ENCODE measurements at places on chromosomes 3 and 15.

DNA sequence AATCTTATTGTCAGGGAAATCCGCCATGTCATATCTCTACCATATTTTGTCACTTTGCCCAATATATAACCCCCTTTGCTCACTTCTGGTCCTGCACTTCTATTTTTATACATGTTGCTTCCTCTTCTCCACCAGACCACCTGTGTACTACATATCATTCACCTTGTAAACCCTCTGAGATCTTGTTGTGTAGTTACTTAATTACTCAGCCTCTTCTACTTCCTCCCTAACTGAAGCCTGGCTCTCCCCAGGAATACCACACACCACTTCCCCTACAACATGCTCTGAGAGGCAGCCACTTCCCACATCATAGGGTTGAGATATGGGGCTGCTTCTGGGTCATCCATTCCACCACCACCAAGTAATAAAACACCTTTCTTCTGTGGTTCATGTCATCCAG is 10.0 kb downstream of the HEXA start:
- H3K27me3 ChIP-seq = no peaks in the 10 kb centered on the region
- DNase-seq = no peak
- H3K4me3 ChIP-seq = no peak overlapping the region
- no peak overlapping the region for H3K27ac ChIP-seq

- peaks cover 85% of the 10 kb centered on the region for H3K36me3 ChIP-seq
- peaks cover 4% of the 10 kb centered on the region for H3K27me3 ChIP-seq
- no peak for DNase-seq
- peaks cover 61% of the 10 kb centered on the region for H3K4me1 ChIP-seq
- peak overlapping the region; percentile 22 for H3K27ac ChIP-seq
Observed at GRCh38 chr3:70979983-70980645, 603.4 kb downstream of the FOXP1 start.

DNA sequence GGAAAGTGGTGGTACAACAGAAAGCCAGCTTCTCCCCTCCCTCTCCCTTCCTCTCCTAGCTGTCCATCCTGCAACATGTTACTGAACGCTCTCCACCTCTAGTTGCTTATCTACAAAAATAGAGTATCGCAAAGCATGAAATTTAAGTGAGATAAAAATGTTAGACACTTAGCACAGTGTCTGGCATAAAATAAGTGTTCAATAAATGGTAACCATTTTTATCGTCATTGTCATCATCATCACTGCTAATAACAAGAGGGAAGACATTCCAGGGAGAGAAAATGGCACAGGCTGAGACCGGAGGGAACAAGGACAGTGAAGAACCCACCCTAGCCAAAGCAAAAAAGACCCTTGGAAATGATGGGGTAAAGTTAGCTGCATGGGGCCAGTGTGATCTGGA is 38.7 kb upstream of the SKOR1 start:
- DNase-seq = no peak
- H3K27me3 ChIP-seq = peaks cover 17% of the 10 kb centered on the region
- no peak overlapping the region for H3K4me3 ChIP-seq
- H3K27ac ChIP-seq = no peak overlapping the region

- H3K36me3 ChIP-seq = peaks cover 36% of the 10 kb centered on the region
- H3K4me1 ChIP-seq = peaks cover 24% of the 10 kb centered on the region
- H3K4me3 ChIP-seq = peak overlapping the region; percentile 98
- peak overlapping the region; percentile 99 for H3K27ac ChIP-seq
- DNase-seq = no peak
- peaks cover under 1% of the 10 kb centered on the region for H3K27me3 ChIP-seq
Observed at GRCh38 chr15:59687836-59688235, 1.3 kb downstream of the BNIP2 start.

- H3K4me3 ChIP-seq = no peak overlapping the region
- H3K27ac ChIP-seq = no peak overlapping the region
- H3K4me1 ChIP-seq = peaks cover 15% of the 10 kb centered on the region
- no peaks in the 10 kb centered on the region for H3K36me3 ChIP-seq
- no peak for DNase-seq
Observed at GRCh38 chr3:137332297-137332696, 374.5 kb downstream of the IL20RB start.

DNA sequence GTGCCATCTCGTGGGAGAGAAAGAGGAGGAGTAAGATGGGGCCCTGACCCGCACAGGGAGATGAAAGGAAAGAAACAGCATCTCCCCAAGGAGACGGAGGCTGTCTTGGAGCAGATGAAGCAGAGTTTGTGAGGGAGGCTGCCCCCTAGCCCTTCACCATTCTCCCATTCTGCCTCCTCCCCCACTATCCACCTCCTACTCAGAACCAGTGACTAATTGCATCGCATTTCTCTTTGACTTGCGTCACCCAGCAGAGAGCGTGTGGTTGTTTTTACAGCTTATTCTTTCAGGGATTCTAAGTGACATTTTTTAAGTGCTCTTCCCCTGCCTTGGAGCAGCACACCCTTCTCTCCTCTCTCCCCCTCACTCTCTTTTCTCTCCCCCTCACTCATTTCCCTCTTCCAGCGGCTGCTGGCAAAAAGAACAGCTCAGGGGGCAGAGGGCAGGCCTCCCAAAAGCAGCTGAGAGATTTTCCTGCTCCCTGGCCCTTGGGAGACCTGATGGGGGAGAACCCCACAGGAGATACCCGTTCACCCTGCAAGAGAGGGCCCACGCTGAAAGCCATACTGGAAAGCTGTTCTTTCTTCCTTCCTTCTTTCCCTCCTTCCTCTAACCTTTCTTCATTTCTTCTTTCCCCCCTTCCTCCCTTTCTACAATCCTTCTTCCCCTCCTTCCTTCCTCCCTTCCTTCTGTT is 91.8 kb downstream of the MRPL46 start:
- peaks cover 12% of the 10 kb centered on the region for H3K27me3 ChIP-seq
- peaks cover 25% of the 10 kb centered on the region for H3K4me1 ChIP-seq
- no peaks in the 10 kb centered on the region for H3K36me3 ChIP-seq
- H3K27ac ChIP-seq = peak overlapping the region; percentile 91
- H3K4me3 ChIP-seq = peak overlapping the region; percentile 50
- no peak for DNase-seq

GRCh38 chr3:135169651-135170050 is 374.6 kb downstream of the EPHB1 start:
- no peaks in the 10 kb centered on the region for H3K36me3 ChIP-seq

DNA sequence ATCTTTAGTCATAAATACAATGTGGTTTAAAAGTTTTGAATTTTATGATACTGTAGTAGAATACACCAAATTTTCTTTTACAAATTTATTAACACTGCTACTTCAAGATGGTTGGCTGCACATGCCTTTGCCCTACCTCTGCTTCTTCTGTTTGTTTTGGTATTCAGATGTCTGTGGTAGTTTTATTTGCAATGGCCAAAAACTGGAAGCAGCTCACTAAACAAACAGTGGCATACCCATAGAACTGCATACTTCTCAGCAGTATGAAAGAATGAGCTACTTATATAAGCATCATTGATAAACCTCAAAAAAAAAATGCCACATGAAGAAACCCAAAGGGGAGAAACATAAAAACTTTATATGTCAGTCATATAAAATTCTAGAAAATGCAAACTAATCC is 19.5 kb downstream of the ARIH2 start:
- H3K36me3 ChIP-seq = peaks cover 59% of the 10 kb centered on the region
- no peaks in the 10 kb centered on the region for H3K4me1 ChIP-seq
- DNase-seq = no peak

GRCh38 chr3:10416730-10417300 is 88.6 kb downstream of the ATP2B2 start:
- no peak for DNase-seq
- no peak overlapping the region for H3K27ac ChIP-seq
- no peaks in the 10 kb centered on the region for H3K36me3 ChIP-seq
- H3K4me1 ChIP-seq = no peaks in the 10 kb centered on the region

- DNase-seq = no peak
- no peaks in the 10 kb centered on the region for H3K4me1 ChIP-seq
- H3K27me3 ChIP-seq = no peaks in the 10 kb centered on the region
- peaks cover 79% of the 10 kb centered on the region for H3K36me3 ChIP-seq
- no peak overlapping the region for H3K4me3 ChIP-seq
Observed at GRCh38 chr15:41473418-41473817, 20.3 kb upstream of the ITPKA start.

- no peak overlapping the region for H3K27ac ChIP-seq
- no peaks in the 10 kb centered on the region for H3K36me3 ChIP-seq
- no peak for DNase-seq
- H3K4me1 ChIP-seq = peaks cover 5% of the 10 kb centered on the region
Observed at GRCh38 chr3:39937315-39937714, 127.9 kb downstream of the MYRIP start.

GRCh38 chr3:112629425-112629824 is 11.5 kb downstream of the CCDC80 start:
- peaks cover 73% of the 10 kb centered on the region for H3K4me1 ChIP-seq
- H3K4me3 ChIP-seq = no peak overlapping the region
- DNase-seq = no peak
- peaks cover 3% of the 10 kb centered on the region for H3K27me3 ChIP-seq
- H3K36me3 ChIP-seq = peaks cover 27% of the 10 kb centered on the region
- H3K27ac ChIP-seq = peak overlapping the region; percentile 43

- H3K4me3 ChIP-seq = no peak overlapping the region
- no peak overlapping the region for H3K27ac ChIP-seq
- no peak for DNase-seq
- H3K4me1 ChIP-seq = peaks cover 11% of the 10 kb centered on the region
- H3K36me3 ChIP-seq = no peaks in the 10 kb centered on the region
- peaks cover 13% of the 10 kb centered on the region for H3K27me3 ChIP-seq
Observed at GRCh38 chr3:69490235-69490634, 104.3 kb upstream of the FRMD4B start.

- H3K4me1 ChIP-seq = peaks cover 9% of the 10 kb centered on the region
- no peak for DNase-seq
- H3K4me3 ChIP-seq = no peak overlapping the region
- H3K27me3 ChIP-seq = no peaks in the 10 kb centered on the region
Observed at GRCh38 chr15:80588801-80589200, 106.3 kb upstream of the ABHD17C start.

DNA sequence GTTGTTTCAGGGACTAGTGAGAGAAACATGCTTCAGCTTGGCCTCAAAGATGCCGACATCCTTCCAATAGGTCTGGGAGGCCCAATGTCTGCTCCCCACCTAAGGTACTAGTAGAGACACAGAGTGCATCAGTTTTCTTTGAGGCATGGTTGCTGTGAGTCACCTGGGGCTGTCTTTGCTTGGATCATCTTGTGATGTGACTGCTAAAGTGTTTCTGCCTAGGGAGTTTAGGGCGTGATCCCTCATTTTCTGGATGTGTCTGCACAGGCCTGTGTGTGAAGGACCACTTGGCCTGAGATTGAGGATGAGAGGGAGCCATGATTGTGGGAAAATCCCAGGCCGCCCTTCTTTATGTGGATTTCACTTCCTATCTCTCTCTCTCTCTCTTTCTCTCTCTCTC is 4.8 kb downstream of the GASK1A start:
- H3K27me3 ChIP-seq = peaks cover 54% of the 10 kb centered on the region
- H3K4me1 ChIP-seq = peaks cover 17% of the 10 kb centered on the region
- no peak for DNase-seq

DNA sequence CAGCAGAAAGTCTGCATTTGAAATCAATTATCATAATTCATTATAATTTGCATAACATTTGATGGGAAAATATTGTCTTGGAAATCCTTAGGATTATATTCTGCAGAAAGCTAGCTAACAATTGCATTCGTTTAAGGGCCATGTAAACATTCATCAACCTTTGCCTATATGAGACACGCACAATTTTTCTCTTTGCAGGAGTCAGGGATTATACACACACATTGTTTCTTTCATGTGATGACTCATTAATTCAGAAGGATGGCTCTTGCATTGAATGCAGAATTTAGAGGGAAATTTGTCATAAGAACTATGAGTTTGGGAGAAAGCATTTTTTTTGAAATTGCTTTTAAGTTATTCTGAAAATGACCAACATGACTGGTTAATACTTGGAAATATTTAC is 844.7 kb downstream of the DIPK2A start:
- DNase-seq = no peak
- H3K4me1 ChIP-seq = peaks cover 9% of the 10 kb centered on the region
- H3K27ac ChIP-seq = no peak overlapping the region

- H3K4me3 ChIP-seq = peak overlapping the region; percentile 74
- no peaks in the 10 kb centered on the region for H3K27me3 ChIP-seq
- H3K36me3 ChIP-seq = peaks cover 22% of the 10 kb centered on the region
- peak overlapping the region; percentile 96 for H3K27ac ChIP-seq
- H3K4me1 ChIP-seq = peaks cover 73% of the 10 kb centered on the region
Observed at GRCh38 chr3:11509173-11510000, 134.3 kb downstream of the VGLL4 start.

GRCh38 chr3:153349108-153349499 is 187.1 kb downstream of the RAP2B start:
- DNase-seq = no peak
- H3K27ac ChIP-seq = no peak overlapping the region
- H3K4me1 ChIP-seq = no peaks in the 10 kb centered on the region
- H3K27me3 ChIP-seq = no peaks in the 10 kb centered on the region
- no peak overlapping the region for H3K4me3 ChIP-seq
- no peaks in the 10 kb centered on the region for H3K36me3 ChIP-seq

- DNase-seq = peak; percentile 37
- H3K4me1 ChIP-seq = peaks cover 51% of the 10 kb centered on the region
- H3K27ac ChIP-seq = peak overlapping the region; percentile 81
- no peak overlapping the region for H3K4me3 ChIP-seq
Observed at GRCh38 chr3:111971533-111972130, 7.2 kb upstream of the ABHD10 start.

- H3K27me3 ChIP-seq = peaks cover 7% of the 10 kb centered on the region
- H3K4me1 ChIP-seq = peaks cover 32% of the 10 kb centered on the region
- H3K36me3 ChIP-seq = no peaks in the 10 kb centered on the region
- no peak for DNase-seq
Observed at GRCh38 chr15:77098572-77098971, 27.7 kb upstream of the TSPAN3 start.

DNA sequence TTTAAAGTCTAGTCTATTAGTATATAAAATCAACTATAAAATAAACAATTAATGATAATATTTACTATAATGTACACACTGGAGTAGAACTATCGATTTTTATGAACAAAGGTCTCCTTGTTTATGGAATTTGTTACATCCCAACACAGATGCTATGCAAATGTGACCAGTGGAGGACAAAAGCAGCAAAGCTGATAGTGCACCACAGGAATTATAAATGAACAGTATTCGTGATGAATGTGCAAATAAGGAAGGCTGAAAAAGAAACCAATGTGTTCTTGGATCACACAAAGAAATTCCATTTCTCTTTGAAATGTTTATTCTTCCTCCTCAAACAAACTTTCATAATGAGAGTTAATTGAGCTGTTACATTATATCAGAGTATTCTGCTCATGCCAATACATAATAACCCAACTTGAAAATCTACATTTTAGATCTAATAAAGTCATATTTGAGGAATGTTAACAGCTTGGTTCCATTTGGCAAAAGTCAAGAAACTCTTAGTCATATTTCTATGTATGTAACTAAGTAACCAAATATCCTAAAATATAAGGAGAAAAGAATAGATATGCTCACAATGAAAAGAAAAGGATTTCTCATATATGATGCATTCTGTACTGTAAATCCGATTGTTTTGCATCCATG is 79.3 kb downstream of the NEK10 start:
- H3K4me3 ChIP-seq = no peak overlapping the region
- H3K27me3 ChIP-seq = peaks cover 3% of the 10 kb centered on the region
- H3K36me3 ChIP-seq = no peaks in the 10 kb centered on the region
- H3K4me1 ChIP-seq = peaks cover 5% of the 10 kb centered on the region

DNA sequence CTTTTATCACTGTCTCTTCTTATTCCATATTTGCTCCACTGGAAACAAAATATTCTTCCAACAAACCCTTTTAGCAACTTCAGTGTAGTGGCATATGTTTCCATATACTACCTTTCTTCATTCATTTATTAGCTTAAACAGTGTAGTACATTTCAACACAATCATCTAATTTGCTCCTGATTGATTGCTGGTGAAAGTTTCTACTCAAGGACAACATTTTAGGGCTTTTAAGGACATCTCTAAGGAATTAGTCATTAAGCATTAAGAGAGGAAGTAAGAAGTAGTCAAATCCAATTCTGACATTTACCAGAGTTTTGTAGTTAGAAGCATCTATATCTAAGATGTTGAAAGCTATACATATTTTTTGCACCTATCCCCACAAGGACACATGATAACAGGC is 55.8 kb downstream of the RSRC1 start:
- H3K36me3 ChIP-seq = peaks cover 7% of the 10 kb centered on the region
- peaks cover 12% of the 10 kb centered on the region for H3K4me1 ChIP-seq
- H3K27me3 ChIP-seq = peaks cover 2% of the 10 kb centered on the region
- no peak overlapping the region for H3K27ac ChIP-seq
- H3K4me3 ChIP-seq = no peak overlapping the region

All from nephron progenitor cell (in vitro differentiated cells).